ENCODE measurements at places on chromosomes 7 and 10. TPM values are rescaled to one million over a fixed set of nuclear protein-coding genes. Genes with fewer than 3 reads are reported as not detected.
A peak's percentile ranks its signal among the peaks of the same experiment; 100 is the strongest.

The CPA2 gene
- total RNA-seq: not detected

The DENND2A gene
- total RNA-seq: 7.2 TPM

GRCh38 chr10:44467900-44468299 is 83.0 kb upstream of the CXCL12 start:
- no peak for DNase-seq

- DNase-seq: no peak
Observed at GRCh38 chr10:69096045-69096444, 8.1 kb downstream of the SRGN start.

DNA sequence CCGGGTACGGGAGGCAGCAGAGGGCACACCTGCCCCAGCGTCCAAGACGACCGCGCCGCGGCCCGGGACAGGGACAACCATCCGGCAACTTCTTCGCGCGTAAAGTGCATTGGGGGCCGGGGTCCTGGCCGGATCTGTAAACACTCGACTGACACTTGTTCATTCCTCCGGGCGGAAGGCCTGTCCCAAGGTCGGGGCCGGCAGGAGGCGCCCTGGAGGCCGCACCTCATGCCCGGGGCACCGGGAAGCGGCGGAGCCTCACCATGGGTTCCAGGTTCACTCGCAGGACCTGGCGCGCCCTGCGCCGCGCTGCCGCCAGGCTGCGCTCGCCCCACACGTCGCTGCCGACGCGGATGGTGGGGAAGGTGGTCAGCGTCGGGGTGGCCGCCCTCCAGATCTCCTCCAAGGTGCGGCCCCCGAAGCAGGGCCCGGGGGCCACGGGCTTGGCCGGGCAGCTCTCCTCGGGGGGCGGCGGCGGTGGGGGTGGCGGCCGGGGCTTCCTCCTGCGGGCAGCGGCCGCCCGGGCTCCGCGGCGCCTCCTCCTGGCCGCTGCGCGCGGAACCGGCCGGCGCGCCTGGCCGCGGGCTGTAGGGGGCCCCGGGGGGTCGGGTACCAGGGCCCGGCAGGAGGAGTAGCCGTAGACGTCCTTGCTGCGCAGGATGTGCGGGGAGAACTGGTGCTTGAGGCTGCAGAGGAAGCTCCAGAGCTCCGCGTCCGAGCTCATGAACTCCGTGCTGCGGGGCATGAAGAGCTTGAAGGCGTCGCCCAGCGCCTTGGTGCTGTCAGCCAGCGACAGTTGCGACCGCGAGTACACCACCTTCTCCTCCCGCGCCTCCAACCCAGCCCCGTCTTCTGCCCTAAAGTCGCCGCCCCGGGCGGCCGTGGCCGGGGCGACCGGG is 746 bp downstream of the CCDC71L start:
- DNase-seq: peak; percentile 87

The ACSM6 gene
- total RNA-seq: 0.30 TPM

The MOGAT3 gene
- total RNA-seq: not detected

The SMURF1 gene
- total RNA-seq: 13.2 TPM

The PDCD11 gene
- total RNA-seq: 15.5 TPM

DNA sequence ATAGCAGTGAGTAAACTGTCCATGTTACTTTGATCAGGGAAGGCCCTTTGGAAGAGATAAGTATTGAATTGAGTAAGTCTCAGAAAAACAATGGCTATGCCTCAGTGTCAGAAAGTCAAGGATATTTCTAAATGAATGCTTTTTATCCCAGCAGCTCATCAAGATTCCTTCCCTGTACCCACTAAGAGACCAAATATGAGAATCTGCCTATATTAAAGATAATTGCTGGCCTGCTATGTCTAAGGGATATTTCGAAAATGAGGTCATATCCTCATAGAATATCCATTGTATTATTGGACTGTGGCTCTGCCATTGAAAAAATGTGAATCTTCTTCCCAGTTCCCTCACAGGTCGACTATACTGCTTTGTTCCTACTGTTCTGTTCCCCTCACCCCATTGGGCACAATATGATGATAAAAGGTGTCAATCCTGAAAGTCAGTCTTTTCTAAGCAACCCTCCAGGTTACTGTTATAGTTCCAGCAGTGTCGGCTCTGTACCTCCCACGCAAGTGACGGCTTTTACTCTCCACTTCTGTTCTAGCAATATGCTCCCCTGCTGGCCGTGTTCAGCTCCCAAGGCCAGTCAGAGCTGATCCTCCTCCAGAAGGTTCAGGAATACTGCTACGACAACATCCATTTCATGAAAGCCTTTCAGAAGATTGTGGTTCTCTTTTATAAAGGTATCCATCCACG is 51.7 kb downstream of the BZW2 start:
- no peak for DNase-seq
